ENCODE measurements at places on chromosomes 3 and 15.

GRCh38 chr3:40465111-40465407 is 7.9 kb downstream of the RPL14 start:
- DNase-seq = no peak

GRCh38 chr15:66593219-66593780 is 27.5 kb upstream of the LCTL start:
- no peak for DNase-seq

DNA sequence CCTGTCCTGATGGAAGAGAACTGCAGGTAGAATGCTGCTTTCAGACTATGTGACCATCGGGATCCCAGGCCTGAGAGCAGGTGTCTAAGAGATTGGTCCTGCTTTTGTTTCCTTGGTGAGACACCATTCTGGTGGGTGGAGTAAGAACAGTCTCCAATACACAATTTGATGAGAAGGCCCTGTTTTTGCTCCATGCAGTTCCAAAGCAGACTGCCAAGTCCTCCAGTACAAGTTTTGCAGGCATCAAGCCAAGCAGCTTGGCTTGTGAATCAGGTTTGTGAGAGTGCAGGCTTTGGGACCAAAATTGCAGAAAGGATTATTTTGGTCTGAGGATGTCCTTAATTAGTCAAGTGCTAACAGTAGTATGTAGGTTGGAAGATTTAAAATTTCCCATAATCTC is 381.6 kb downstream of the FOXP1 start:
- DNase-seq = peak; percentile 20

DNA sequence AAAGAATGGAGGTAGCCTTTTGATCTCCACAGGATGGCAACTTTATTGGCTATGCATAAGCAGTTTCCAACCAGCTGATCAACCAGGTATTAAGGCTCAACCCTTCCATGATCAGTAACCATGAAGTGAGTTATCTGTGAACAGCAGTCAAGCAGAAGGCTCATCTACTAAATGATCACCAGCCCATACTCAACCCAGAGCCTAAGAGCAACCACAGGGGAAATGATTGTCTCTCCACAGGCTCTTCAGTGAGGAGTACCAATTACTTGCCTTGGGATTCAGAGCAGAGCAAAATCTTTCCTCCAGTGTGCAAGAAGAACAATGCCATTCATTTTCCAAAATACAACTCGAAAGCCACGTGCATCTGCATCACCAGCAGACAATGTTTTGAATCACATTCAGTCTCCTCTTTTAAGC is 754.8 kb downstream of the ROBO1 start:
- no peak for DNase-seq

DNA sequence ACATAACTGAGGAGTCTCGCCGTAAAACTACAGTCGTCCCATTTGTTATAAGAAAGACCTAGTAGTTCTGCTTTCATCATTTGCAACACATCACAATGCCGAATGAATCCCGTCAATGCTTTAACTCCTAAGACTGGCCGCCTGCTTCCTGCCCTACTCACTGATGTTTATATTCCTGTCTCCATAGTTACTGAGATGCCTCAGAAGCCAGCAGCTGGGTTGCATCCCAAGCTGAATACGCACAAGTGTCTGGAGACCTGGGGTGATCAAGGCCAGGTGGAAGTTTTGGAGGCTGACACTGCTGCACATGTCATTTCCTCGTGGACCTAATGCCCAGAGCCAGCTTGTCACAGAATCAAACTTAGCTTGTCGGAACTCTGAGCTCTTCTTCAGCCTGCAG is 95.2 kb upstream of the UBE2E1 start:
- no peak for DNase-seq

DNA sequence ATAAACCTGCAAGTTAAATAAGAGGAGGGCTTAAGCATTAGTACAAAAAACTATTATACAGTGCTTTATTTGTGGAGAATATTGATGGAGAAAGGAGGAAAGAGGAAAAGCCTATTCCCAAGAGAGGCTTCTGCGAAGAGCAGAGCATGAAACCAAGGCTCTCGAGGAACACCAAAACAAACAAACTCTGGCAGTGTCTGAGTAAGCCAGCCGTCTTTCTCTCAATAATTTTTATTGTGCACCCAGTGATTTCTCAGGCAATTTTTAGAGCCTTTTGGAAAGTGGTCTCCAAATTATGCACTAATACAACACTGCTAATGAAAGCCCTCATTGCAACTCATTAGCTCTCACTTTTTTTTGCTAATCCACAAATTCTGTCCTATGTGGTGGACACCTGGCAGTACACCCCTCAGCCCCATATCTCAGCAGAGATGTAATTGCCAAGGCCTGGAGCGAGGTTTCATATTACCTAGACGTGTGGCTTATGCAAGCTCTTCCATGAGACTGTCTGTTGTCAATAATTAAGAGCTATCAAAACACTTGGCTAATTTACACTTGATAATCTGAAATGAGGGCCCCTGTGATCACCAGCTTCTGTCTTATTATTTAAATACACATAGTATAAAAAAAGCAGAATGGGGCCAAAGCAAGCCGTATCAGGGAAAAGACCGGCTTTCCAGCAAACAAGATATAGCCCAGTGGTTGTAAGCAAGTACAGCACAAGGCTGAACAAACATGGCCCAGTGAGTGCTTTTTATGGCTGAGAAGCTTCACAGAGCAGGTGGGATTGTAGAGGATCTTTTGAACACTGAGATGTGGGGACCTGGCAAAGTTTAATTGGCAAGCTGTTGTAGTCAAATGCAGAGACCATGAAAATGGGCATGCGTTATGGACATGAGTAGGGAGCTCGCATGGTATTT is 216.9 kb downstream of the ROBO2 start:
- peak; percentile 98 for DNase-seq

- DNase-seq = no peak
These were observed 100.0 kb upstream of the IQSEC1 start for GRCh38 chr3:13173186-13173585.

DNA sequence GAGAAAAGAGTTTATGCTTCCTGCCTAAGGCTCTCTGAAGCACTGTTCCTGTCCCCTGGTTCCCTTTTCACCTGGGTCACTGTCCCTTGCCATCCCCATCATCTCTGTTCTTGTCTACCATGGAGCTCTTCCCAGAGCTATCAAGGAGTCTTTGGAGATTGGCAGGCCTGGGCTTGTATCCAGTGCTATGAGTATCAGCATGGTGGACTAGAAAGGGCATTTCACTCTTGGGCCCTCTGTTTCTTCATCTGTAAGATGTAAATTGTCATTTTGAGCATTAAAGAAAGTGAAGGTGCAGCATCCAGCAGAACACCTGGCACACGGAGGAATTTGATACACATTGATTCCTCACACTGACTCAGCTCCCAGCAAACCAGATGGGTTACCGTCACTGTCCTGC is 388.2 kb downstream of the CACNA2D3 start:
- DNase-seq = no peak

- DNase-seq = no peak
These were observed 1.0 kb downstream of the LIMD1 start for GRCh38 chr3:45595364-45596195.

- no peak for DNase-seq
These were observed 1.2 kb downstream of the ACP3 start for GRCh38 chr3:132318451-132318850.

DNA sequence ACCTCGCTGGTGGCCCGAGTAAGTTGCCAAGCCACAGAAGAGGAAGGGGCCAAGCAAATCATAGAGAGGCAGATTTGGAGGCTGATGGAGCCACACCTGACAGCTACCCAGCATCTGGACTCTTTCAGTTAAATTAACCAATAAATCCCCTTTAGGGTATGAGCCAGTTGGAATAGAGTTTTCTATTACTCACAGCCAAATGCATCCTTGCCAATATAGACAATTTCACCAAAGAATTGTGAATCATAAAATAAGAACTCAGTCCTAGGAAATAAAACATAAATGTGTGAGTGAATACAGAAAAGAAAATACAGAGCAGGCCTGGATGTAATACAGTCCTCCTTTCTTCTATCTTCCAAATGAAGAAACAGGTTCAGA is 161.6 kb upstream of the ANKRD28 start:
- DNase-seq = no peak

DNA sequence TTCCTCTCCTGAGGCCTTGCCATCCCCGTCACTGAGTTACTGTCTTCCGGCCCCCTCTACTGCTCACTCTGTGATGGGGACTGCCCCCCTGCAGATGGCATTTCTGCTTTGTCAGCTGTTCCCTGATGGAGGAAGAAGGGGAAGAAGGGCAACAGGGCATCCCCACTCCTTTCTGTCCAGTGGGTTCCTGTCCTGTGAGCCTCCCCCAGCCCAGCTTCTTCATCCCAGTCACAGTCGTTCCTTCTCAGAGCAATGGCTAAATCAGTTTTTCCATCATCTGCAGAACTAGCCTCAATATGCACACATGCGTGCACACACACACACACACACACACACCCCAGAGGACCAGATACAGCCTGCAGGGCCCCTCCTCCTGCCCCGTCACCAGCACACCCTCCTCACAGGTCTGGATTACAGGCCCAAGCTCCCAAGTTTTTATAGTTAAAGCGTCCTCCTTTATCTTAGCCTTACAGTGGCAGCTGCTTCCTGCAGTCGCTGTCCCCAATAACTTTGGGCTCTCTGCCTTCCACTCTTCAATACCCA is 21.4 kb downstream of the ALDH1L1 start:
- no peak for DNase-seq

GRCh38 chr3:118945834-118946233 is 88.8 kb downstream of the IGSF11 start:
- DNase-seq = no peak

GRCh38 chr15:25052191-25052999 is 97.6 kb downstream of the SNRPN start:
- no peak for DNase-seq

GRCh38 chr15:25848325-25848724 is 14.8 kb downstream of the ATP10A start:
- no peak for DNase-seq

DNA sequence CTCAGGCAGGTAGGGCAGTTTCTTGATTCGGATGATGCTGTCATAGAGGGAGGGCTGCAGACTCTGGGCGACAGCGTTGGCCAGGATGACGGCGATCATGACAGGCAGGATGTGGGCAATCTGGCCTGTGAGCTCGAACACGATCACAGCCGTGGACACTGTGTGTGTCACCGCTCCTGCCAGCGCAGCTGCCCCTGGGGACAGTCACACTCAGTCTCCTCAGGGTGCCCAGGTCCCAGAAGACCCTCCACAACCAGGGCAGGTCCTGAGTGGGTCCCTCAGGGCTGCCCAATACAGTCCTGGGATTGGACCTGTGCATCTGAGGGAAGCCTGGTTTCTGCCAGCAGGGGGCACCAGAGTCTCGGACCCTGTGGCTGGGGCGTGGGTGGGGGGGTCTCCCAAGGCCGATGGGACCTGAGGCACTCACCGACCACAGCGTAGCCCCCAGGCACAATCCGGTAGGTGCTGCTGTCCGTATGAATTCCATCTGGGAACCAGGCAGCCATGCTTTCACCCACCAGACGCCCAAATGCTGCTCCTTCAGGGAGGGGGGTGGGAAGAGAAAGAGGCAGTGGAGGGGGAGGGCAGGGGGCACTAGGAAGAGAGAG is 7.2 kb downstream of the CLCN2 start:
- DNase-seq = no peak

- peak; percentile 2 for DNase-seq
These were observed 65.7 kb upstream of the CMTM7 start for GRCh38 chr3:32325927-32326326.

DNA sequence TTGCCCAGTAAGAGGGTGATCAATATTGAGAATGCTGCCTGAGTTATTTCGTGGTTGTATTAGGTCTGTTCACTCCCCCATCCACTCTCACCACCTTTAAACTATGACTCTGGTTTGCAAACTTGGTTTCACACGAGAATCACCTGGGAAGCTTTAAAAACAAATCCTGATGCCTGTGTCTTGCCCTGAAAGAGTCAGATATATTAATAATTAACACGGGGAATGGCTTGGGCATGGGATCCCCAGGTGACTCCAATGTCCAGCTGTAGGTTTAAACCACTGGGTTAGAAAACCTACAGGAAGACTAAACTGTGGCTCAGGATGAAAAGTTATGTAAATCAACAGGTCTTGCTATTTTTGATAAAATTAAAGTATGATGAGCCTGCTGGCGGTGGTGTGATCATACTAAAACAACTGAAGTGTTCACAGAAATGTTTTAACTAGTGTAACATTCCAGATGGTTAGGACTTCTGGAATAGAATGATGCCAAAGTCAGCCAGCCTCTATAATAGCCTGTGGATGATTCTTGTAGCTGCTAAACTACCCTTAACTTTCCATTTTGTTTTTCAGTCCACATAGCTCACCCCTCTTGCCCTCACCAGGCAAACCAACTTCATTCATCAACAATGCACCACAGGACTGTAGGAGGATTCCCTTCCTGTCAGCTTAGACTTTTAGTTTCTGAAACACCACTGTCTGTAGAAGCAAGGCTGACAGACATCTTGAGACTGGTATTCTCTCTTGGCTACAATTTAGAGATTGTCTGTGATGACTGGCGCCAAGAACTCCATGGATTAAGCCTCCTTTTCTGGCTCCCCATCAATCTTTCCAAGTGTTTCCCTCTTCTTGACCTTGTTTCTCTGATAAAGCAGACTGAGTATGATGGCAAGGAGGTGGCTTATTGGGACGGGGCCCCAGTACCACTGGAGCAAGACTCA is 119.1 kb upstream of the ADAMTS9 start:
- DNase-seq = no peak

- DNase-seq = no peak
These were observed 14.4 kb downstream of the EIF1B start for GRCh38 chr3:40323946-40324345.

- DNase-seq = no peak
These were observed 216.7 kb downstream of the IL20RB start for GRCh38 chr3:137174514-137174913.

GRCh38 chr3:93855401-93855800 is 118.3 kb downstream of the PROS1 start:
- no peak for DNase-seq

DNA sequence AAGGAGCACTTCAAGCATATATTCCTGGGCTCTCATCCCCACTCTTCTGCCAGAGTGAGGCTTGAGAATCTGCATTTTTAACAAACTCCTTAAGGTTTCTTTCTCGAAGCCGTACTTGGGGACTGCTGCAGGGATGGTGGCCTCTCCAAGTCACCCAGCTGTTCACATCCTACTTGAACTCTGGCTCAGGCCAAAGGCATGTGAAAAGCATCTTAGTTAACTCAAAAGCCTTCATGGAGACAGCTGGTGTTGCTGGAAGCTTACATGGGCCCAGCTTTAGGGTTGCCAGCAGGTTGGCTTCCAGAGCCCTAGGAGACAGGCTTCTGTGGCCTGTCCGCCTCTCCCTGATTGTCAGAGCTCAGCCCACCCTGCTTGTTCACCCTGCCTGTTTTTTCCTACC is 139.2 kb downstream of the THSD4 start:
- no peak for DNase-seq

DNA sequence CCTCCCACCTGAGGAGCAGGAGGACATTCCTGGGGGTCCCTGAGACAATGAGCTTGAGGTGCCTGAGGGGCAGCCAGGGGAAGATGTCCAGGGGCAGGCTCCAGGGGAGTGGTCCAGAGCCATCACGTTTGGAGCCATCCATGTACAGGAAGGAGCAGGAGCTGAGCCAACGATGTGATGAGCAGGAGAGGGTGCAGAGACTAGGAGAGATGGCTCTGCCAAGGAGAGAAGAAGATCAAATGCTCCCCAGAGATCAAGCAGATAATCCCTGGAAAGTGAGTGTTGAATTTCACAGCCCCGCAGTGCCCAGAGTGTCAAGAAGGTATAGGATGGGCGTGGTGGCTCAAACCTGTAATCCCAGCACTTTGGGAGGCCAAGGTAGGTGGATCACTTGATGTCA is 97.8 kb upstream of the HERC1 start:
- no peak for DNase-seq

Measured in NCI-H1092 treated with DMSO at 0.1 percent for 48 hours (cell line).